Activated T-cell treated with anti-CD3 and anti-CD28 coated beads, Interleukin-2, amount 50 U/mL, for 48 hours (primary cell): ENCODE measurements at places on chromosomes 13 and 19.

- peak; percentile 84 for DNase-seq
Measured at GRCh38 chr19:6481541-6482342, at the start of gene DENND1C. DENND1C (minus strand) TSS chr19:6481787; CDS start chr19:6481695, 92 bp downstream.

- no peak for DNase-seq
Measured at GRCh38 chr13:60026286-60026685, 137.4 kb downstream of the DIAPH3 start.

GRCh38 chr13:63554157-63554556, 2138.5 kb upstream of the PCDH20 start:
- DNase-seq, result no peak

DNA sequence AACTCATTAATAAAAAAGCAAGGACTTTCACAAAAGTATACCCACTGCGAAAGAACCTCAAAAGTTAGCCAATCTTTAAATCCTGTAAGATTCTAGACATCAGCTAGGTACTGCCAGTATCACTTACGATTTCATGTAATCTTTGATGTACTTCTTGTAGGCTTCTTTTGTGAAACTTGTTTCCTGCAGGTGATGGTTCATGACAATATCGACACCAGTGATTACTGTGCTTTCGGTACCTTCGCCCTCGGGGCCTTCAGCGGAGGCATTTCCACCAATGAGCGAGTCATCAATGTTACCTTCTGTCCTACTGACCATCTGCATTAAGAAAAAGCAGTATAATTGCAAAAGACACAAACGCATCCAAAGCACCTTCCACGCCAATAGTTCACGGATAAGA, 1.1 kb downstream of the TPT1 start:
- peak; percentile 52 for DNase-seq

GRCh38 chr19:19447536-19448237, 42.2 kb downstream of the GATAD2A start:
- peak; percentile 39 for DNase-seq

DNA sequence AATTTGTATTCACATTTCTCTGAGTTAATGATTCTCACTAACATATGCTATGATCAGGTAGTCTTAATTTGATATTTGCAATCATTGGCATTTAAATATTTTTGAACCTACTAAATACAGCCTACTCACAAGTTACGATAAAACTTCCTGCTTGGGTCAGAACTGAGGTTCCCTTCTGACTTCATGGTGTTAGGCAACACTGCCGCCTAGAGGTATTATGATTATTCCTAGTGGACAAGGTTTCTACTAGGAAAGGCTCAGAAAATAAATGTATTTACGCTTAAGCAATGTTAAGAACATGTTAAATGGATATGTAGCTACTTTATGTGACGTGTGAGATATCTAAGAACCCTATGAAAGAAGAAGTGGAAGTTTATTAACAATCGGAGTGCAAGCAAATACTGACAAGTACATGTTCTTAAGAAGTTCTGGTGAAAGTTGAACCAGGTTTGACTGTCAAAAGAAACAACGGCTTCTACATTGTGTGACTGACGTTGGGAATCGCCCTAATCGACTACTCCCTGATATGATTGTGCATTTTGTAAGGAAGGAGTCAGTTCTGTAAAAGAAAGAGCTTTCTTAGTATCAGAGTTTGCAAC, 1395.8 kb downstream of the SLITRK5 start:
- peak; percentile 17 for DNase-seq

- no peak for DNase-seq
Measured at GRCh38 chr13:112181336-112182067, 114.6 kb downstream of the SOX1 start.

- DNase-seq, result no peak
Measured at GRCh38 chr19:48582168-48582567, 24.4 kb upstream of the SPACA4 start.

- no peak for DNase-seq
Measured at GRCh38 chr13:27822873-27823311, 30.6 kb downstream of the GSX1 start.

GRCh38 chr13:91148098-91148497, 199.4 kb upstream of the MIR17HG start:
- DNase-seq, result no peak

DNA sequence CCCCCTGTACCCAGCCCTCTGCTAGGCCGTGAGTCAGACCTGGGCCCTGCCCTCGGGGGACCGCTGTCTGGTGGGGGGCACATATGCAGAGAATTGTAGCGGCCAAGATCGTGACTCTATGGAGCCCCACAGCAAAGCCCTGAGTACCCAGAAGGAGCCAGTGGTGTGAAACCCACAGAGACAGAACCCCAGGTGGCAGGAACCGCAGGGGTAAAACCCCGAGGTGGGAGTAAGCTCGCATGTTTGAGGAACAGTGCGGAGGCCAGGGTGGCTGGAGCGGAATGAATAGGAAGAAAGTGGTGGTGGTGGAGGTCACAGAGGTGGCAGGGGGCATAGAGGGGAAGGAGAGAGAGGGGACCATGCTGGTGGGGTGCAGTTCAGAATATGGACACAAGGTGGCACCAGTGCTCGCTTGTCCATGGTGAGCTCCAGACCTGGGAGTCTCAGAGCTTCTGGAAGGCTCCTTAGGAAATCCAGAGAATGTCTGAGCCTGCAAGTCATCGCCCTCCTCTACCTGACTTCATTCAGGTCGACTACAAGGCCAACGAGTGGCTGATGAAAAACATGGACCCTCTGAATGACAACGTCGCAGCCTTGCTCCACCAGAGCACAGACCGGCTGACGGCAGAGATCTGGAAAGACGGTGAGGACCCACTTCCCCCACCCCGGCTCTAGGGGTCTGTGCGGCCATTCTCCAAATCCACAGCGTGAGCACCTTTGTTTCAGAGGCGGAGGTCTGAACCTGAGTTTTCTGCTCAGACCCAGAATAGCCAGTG, 48.9 kb downstream of the MYH14 start:
- DNase-seq, result peak; percentile 54

- DNase-seq, result no peak
Measured at GRCh38 chr19:10952809-10953208, 8.0 kb upstream of the SMARCA4 start.

- no peak for DNase-seq
Measured at GRCh38 chr13:112985803-112986408, 16.9 kb downstream of the MCF2L start.

GRCh38 chr13:26007261-26008125, 44.3 kb downstream of the SHISA2 start:
- no peak for DNase-seq

DNA sequence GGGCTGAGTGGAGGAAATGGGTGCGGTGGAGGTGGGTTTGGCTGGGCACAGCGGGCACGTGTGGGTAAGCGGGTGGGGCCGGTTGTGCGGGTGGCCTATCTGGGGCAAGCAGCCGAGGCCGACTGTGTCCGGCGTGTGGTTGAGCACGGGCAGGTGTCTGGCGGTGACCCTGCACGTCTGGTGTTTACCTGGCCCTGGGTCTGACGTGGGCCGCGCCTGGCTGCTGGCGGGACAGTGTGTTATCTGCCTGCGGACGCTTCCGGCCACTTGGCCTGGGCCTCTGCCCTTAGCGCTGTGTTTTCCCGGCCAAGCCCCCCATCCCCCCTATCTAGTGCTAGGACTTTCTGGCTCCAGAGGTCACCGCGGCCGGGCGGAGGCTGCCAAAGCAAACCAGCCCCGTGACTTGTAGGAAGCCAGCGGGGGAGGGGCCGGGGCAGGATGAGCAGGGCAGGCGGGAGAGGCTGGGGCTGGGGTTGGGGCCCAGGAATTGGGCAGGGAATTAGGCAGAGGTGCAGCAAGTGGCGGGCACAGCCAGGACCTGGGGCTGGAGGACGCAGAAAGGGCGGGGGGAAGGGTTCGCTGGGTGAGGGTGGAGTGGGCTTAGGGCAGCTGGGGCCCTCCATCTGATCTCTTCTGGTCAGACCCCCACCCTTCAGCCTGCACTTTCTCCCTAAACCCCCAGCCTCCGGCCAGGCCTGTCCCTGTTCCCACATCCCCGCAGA, 534 bp upstream of the HPN start:
- peak; percentile 56 for DNase-seq

GRCh38 chr13:94177041-94177440, 302.4 kb downstream of the DCT start:
- DNase-seq, result no peak
